HS-5 (cell line): ENCODE measurements at places on chromosomes 3 and 15.

GRCh38 chr3:99559196-99559595 is 79.2 kb upstream of the COL8A1 start:
- DNase-seq: no peak

DNA sequence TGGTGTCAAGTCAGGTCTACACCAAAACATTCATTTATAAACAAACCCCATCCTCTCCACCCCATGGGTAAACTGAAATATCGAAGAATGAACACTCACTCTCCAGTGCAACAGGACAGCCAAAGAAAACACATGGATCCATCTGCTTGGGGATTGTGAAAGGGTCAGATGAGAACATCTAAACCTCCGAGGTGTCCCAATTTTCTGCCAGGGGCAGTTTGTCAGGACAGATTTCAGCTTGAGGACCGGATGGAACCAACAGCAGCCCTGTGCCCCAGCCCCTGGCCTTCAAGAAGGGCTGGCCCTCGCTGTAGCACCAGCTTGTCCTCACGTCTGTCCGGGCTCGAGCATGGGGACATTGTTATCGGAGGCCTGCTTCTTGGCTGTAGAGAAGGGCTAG is 45.5 kb downstream of the PCSK6 start:
- DNase-seq: no peak

GRCh38 chr3:157363393-157363792 is 73.3 kb upstream of the PTX3 start:
- DNase-seq: no peak

DNA sequence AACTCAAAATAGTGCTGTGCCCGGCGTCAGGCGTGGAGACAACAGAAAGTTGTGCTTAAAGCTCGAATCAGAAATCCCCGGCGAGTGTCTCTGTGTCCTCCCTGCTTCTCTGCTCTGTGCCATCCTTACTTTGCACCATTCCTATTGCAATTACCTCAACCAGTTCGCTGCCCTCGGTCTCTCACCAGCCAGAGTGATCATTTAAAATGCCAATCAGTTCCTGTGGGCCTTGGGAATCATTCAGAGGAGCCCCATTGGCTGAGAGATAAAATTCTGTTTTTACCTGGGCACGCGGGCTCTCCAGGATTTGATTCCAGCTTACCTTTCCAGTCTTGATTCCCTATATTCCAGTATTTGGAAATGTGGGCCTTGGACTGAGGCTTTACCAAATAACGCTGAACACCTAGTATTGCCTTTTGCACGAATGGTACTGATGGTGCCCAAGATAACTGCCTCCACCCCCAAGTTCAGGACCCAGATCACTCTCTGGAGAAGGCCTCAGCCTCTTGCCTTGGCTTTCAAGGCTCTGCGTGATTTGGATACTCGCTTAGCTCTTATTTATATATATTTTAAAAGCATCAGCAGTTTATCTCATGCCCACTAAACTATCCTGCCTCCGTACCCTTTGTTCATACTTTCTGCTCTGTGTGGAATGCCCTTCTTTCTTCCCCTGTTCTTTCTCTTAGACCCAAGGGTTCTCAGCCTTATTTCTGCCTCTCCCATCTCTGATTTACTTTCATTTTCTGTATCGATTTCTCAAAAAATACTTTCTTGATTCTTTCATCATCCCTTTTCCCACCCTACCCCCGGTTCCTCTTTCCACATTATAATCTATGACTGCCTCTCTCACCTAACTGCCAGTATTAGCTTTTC is 863 bp downstream of the PSMA4 start:
- no peak for DNase-seq

- no peak for DNase-seq
Observed at GRCh38 chr15:55218056-55218455, 21.3 kb upstream of the RSL24D1 start.

GRCh38 chr3:125055331-125055912 is 375 bp downstream of the HEG1 start:
- DNase-seq: no peak

- DNase-seq: peak; percentile 54
Observed at GRCh38 chr3:81490541-81491288, 270.7 kb downstream of the GBE1 start.

- DNase-seq: no peak
Observed at GRCh38 chr3:194985031-194985578, 285.9 kb downstream of the XXYLT1 start.

DNA sequence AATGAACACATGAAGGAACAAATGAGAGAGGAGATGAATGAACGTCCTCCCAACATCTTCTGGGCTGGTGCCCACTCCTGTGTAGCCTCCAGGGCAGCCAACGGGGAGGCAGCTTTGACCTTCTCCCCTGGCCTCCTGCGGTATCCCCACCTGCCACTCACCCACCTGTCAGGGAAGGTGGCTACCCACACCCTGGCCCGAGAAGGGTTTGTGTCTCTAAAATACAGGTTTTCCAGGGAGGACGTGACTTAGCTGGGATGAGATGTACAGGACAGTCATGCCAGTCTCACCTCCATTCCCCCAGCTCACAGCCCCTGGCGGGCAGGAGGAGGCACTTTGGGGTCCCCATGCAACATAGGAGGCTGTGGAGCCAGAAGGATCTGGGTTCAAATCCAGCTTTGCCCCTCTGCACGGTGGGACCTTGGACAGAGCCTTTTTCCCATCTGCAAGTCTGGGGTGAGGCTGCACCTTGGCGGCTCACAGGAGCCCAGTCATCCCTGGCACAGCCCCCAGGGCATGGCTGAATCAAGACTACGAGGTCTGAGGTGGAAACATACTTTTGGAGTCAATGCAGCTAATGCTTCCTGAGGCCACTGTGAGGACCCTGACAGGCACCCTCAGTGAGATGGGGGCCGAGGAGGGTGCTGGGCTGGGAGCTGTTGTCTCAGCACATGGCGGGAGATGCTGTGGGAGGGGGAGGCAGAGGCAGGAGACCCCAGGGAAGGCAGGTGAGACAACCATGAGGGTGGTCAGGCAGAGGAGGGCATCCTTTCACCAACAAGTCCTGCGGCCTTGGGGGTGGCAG is 11.1 kb upstream of the PLXND1 start:
- DNase-seq: no peak

GRCh38 chr15:31270767-31271166 is 55.9 kb upstream of the KLF13 start:
- no peak for DNase-seq

GRCh38 chr3:51960386-51960785 is 5.2 kb downstream of the GPR62 start:
- no peak for DNase-seq
